Astrocyte of the hippocampus (primary cell): ENCODE measurements at places on chromosomes 3 and 15.

GRCh38 chr3:55728461-55729100 is 241.5 kb upstream of the WNT5A start:
- no peak for DNase-seq

- peak; percentile 4 for DNase-seq
These were observed 307.8 kb upstream of the AGTR1 start for GRCh38 chr3:148389916-148390315.

GRCh38 chr3:143428294-143428693 is 308.7 kb downstream of the CHST2 start:
- no peak for DNase-seq

DNA sequence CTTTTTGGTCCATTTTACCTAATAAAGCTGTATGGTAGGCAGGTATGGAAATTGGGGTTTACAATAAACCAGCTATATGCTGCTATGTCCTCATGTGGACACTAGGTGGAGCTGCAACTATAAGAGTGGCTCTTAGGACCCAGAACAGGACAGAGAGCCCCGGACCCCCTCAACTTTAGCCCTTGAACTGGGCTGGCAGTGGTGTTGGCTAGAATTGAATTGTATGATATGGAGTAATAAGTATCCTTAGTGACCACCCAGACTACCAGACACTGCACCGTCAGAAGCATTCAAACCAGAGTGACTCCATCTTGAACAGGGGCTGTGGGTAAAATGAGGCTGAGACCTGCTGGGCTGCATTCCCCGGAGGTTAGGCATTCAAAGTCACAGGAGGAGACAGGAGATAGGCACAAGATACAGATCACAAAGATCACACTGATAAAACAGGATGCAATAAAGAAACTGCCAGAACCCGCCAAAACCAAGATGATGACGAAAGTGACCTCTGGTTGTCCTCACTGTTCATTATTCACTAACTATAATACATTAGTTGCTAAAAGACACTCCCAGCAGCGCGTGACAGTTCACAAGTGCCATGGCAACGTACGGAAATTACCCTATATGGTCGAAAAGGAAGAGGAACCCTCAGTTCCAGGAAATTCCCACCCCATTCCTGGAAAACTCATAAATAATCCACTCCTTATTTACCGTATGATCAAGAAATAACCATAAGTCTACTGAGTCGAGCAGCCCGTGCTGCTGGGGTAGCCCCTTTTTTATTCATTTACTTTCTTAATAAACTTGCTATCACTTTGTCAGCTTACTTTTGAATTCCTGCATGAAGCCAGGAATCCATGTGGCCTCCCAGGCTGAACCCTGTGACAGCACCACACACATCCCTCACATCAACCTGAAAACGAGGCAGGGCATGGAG is 68.7 kb upstream of the BLM start:
- peak; percentile 77 for DNase-seq

DNA sequence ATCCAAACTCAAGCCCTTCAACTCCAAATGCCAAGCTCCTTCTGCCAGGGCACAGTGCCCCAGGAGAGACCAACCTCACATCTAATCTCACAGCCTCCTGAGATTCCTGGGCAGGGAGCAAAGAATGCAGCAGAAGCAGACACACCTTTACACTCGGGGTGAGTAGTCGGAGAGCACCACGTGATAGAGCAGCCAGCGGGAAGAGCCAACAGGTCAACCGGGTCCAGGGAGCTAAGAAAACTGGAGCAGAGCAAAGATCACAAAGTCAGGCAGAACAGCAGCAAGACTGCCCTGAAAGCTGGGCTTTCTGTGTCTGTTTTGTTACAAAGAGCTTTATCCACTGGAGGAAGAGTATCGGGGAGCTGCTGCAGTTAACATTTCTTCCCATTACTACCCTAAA is 4.2 kb downstream of the B3GALNT1 start:
- DNase-seq: no peak

- no peak for DNase-seq
These were observed 78.9 kb upstream of the SKOR1 start for GRCh38 chr15:67746450-67746849.

- no peak for DNase-seq
These were observed 27.5 kb upstream of the RPL39L start for GRCh38 chr3:187166750-187167149.

- DNase-seq: peak; percentile 52
These were observed 40.1 kb upstream of the EPHB1 start for GRCh38 chr3:134754768-134755559.

DNA sequence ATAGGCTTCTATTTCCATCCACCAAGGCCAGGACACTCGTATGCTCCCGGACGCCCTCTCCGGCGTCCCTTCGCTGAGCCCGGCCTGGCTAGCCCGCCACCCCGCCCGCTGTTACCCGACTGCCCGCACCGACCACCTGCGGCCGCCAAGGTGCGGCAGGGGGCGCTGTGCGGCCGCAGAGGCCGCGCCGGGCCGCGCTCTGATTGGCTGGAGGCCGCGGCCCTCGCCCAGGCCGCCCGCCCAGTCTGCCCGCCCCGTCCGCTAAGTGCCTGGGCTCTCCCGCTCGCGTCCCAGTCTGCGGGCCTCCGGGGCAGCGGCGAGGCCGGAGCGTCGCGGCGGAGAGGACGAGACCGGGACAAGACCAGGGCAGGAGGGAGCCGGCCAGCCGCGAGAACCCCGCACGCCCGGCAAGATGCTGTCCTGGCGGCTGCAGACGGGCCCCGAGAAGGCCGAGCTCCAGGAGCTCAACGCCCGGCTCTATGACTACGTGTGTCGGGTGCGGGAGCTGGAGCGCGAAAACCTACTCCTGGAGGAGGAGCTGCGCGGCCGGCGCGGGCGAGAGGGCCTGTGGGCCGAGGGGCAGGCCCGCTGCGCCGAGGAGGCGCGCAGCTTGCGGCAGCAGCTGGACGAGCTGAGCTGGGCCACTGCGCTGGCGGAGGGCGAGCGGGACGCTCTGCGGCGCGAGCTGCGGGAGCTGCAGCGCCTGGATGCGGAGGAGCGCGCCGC is at the start of gene SYNM:
TSS of gene SYNM (plus strand) at position 293 of the 726 bp plus-strand sequence. CDS start at position 413, 120 bp downstream.
- DNase-seq: peak; percentile 94

DNA sequence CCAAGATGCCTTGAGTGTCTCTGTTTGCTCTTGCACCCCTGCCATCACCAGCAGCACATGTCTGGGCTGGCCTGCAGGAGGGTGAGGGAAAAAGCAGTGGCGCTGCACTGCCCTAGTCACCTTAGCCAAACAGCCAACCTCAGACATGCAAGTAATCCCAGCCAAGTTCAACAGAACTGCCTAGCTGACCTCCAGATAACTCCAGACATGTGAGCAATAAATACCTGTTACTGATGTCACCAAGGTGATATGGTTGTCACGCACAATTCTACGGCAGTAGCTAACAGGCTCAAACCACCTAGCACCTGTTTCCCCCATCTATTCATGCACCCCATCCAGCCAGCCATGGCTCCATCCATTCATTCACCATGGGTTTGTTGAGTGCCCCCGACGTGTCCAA is 99.9 kb downstream of the SRGAP3 start:
- no peak for DNase-seq

DNA sequence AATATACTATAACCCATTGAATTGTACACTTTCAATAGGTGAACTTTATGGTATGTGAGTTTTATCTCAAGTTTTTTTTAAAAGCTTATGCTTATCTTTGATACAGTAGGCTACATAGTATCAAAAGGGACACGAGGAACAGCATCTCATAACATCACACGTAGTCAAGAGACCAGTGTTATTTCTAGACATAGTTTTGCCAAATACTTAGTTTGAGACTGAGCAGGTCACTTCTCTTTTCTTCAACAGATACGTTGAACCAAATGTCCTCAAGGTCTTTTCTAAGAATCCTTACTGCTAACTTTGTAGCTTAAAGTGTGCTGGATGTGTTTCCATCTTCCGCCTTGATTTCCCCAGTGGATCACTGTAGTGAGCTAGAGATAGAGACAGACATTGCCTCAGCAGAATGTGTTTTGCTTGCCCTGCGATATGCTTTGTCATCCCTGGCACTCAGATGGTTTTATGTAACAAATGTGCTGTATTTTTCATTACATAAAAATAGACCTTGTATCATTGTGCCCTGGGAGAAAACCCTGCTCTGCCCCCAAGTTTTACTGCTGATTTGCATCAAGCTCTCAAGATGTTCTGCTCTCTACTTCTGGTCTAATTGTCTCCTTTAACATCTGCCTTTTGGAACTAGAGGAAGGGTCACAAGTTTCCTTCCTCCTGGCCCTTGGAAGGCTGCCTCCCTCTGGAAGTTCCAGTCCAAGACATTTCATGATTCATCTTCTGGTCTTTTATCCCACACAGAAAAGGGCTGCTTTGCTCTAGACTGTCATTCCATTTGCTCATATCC is 426.4 kb upstream of the RGMA start:
- peak; percentile 37 for DNase-seq

DNA sequence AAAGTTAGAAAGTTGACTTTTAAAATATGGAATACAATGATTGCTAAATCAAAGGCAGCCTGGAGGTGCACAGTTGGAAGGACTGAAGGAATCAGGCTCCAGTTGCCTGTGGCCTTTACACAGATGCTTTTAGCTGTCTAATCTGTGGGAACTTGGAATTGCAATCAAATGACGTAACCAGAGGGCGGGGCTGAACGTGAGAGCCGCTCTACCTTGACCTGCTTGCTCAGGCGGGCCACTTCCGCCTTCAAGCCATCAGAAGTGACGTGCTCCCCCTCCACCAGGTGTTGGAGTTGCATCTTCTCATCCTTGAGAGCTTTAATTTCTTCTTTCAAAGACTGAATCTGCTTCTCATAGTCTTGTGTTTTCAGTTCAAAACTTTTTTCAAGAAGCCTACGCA is 37.7 kb upstream of the GNB5 start:
- DNase-seq: peak; percentile 22

DNA sequence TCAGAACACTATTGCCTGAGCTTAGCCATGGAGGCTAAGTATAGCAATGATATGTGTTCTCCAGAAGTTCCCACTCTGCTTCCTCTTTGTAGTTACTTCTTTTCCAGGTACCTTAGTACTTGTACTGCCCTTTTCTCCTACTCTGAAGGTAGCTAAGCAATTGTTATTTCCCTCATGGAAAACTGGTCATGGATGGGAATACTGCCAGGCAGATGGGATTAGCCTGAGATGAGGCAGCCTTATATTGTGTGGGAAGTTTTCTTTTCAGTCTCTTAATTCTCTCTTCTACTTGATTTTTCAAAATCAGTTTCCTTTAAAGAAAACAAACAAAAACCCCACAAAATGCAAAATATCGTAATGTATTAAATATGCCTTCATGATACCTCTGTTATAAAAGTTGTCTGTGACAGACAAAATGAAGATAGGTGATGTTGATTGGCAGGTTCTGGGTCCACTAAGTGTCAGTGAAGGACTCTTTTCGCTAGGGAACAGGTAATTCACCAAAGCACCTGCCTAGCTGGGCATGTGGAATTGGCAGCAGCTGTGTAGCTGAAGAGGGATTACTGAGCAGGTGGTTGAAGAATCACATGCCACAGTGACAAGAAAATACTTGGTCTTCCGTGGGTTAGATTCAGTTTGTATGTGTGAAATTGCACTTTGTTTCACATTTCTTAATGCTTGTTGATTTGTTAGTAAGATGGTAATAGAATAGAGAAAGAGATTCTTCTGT is 4.1 kb downstream of the ZNF609 start:
- DNase-seq: peak; percentile 60

- DNase-seq: no peak
These were observed 138.9 kb downstream of the EPHA3 start for GRCh38 chr3:89246326-89246725.

- DNase-seq: no peak
These were observed 57.4 kb downstream of the TIGIT start for GRCh38 chr3:114351123-114351821.

GRCh38 chr15:66617137-66618090 is 51.6 kb upstream of the LCTL start:
- DNase-seq: peak; percentile 93

- no peak for DNase-seq
These were observed 100.6 kb downstream of the STAG1 start for GRCh38 chr3:136651581-136651980.

DNA sequence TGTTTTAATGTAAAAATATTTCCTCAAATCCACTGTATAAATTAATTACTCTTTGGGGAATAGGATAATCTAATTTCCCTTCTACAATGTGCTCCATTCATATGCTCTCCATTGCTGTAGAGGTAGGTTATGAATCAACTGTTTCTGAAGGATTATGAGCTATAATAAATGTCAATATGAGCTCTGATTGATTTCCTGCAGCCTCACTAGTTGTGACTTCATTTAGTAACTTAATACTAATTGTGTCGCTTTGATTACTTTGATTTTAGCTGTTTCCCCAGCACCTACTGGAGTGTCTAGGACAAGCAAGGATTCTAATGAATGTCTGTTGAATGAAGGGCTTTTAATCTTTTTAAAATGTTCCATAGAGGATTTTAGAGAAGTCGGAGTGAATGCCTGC is 236.8 kb upstream of the NR2E3 start:
- no peak for DNase-seq

DNA sequence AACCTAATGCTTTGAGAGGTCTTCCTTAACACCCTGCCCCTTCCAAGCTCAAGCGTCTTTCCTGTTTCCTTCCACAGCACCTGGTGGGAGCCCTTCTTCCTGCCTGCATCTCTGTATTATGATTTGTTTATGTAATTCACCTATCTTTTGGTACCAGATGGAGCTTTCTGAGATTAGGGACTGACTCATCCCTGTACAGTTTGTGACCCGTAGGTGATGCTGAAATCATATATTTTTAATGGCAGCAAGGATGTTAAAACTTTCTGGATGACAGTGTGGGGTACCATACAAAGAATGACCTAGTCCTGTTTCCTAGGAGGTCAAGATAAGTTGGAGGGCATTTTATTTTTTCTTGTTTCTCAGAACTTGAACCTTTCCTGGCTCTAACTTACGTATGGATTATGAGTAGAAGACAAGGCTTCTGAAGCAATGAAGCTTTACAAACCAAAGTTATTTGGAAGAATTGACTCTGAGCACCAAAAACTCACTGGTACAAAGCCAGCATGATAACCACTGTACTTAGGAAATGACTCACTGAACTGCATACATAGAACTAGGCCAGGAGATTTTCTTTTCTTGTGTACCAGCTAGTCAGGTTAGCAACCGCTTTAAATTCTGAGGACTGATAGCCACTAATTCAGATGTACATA is 46.6 kb downstream of the HHLA2 start:
- DNase-seq: peak; percentile 71

GRCh38 chr3:136898549-136898948 is 36.5 kb downstream of the NCK1 start:
- no peak for DNase-seq

DNA sequence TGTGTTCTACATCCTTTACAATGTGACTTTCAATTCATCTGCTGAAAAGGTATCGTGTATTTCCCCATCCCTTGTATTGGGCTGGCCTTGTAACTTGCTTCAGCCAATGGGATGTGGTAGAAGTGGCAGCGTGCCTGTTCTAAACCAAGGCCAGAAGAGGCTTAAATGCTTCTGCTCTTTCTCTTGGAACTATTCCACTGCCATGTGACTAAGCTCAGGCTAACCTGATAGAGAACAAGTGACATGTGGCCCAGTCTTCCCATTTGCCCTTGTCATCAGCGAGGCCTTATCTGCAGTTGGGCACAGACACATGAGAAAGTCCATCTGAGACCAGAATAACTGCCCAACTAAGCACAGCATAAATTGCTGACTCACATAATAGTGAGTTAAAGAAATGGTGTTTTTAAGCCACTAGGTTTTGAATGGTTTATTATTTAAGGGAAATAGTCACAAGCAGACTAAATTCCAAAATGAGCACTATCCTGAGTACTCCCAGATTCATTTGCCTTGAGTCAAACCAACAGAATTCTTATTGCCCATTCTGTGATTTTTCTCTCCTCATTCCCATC is 230.2 kb downstream of the CPNE4 start:
- peak; percentile 18 for DNase-seq

GRCh38 chr15:56349554-56349953 is 15.7 kb upstream of the TEX9 start:
- DNase-seq: no peak
